ENCODE measurements at places on chromosomes 4 and X. TPM values are rescaled to one million over a fixed set of nuclear protein-coding genes. Genes with fewer than 3 reads are reported as not detected.

Gene ADH7
- not detected for total RNA-seq

Gene FAM184B
- total RNA-seq: 0.10 TPM

Gene TMEM255A
- 0.07 TPM for total RNA-seq

Gene RAB33A
- total RNA-seq: 5.1 TPM

Gene DMRTC1
- not detected for total RNA-seq

Gene LUZP4
- total RNA-seq: not detected

Gene WWC2
- 39.8 TPM for total RNA-seq

Gene FAM114A1
- total RNA-seq: 431 TPM

Gene RIPPLY1
- not detected for total RNA-seq

Gene CYP2U1
- 15.9 TPM for total RNA-seq

Gene CFP
- 0.07 TPM for total RNA-seq

Gene SUPT20HL2
- total RNA-seq: not detected

Gene EDNRA
- total RNA-seq: 9.3 TPM

Gene TAF9B
- 9.0 TPM for total RNA-seq

Gene TRIM60
- not detected for total RNA-seq

Gene STARD8
- total RNA-seq: 1.6 TPM

Gene PAK3
- total RNA-seq: 4.6 TPM

Measured in smooth muscle cell of the pulmonary artery (primary cell).